ENCODE measurements at places on chromosomes 3 and 15. TPM values are rescaled to one million over a fixed set of nuclear protein-coding genes. Genes with fewer than 3 reads are reported as not detected.

- H3K36me3 ChIP-seq: no peaks in the 10 kb centered on the region
- H3K27me3 ChIP-seq: no peaks in the 10 kb centered on the region
These were observed 316.1 kb upstream of the TMCO5A start for GRCh38 chr15:37618353-37618752.

DNA sequence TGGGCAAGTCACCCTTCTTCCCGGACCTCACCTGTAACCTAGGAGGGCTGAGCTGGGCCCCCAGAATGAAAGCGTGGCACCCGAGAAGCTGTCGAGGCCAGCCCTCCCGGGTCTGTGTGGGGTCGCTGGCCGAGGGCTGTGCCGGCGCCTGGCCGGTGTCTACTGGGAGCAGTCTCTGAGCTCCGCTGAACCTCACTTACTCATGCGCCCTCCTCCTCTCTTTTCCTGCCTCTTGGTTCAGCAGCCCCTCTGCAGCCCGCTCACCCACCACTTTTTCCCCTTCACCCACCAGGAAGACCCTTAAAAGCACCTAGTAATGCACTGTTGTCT, 419 bp downstream of the HYKK start:
- H3K27me3 ChIP-seq: no peaks in the 10 kb centered on the region
- no peaks in the 10 kb centered on the region for H3K36me3 ChIP-seq
- H3K4me3 ChIP-seq: peak overlapping the region; percentile 75
- H3K27ac ChIP-seq: no peak overlapping the region
- no peak for DNase-seq
- peaks cover 23% of the 10 kb centered on the region for H3K4me1 ChIP-seq

RTP3 gene
- not detected for total RNA-seq

DNA sequence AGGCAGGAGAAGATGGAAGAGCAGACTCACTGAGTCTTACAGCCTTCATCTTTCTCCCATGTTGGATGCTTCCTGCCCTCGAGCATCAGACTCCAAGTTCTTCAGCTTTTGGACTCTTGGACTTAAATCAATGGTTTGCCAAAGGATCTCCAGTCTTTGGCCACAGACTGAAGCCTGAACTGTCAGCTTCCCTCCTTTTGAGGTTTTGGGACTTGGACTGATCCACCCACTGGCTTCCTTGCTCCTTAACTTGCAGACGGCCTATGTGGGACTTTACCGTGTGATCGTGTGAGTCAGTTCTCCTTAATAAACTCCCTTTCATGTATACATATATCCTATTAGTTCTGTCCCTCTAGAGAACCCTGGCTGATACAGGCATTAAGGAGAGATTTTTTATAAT, 62.4 kb upstream of the TNIK start:
- no peak overlapping the region for H3K4me3 ChIP-seq
- no peaks in the 10 kb centered on the region for H3K27me3 ChIP-seq
- H3K27ac ChIP-seq: no peak overlapping the region
- no peaks in the 10 kb centered on the region for H3K36me3 ChIP-seq
- DNase-seq: no peak

DNA sequence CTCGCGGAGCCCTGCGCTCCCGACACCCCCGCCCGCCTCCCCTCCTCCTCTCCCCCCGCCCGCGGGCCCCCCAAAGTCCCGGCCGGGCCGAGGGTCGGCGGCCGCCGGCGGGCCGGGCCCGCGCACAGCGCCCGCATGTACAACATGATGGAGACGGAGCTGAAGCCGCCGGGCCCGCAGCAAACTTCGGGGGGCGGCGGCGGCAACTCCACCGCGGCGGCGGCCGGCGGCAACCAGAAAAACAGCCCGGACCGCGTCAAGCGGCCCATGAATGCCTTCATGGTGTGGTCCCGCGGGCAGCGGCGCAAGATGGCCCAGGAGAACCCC, 464 bp downstream of the SOX2 start:
- no peak for DNase-seq
- H3K4me1 ChIP-seq: peaks cover 26% of the 10 kb centered on the region

GRCh38 chr15:47404877-47405276, 312.4 kb upstream of the SEMA6D start:
- no peak overlapping the region for H3K4me3 ChIP-seq
- H3K27ac ChIP-seq: no peak overlapping the region
- H3K27me3 ChIP-seq: no peaks in the 10 kb centered on the region

DPPA4 gene
- 3.6 TPM for total RNA-seq

MAPKAPK3 gene
- total RNA-seq: 16.4 TPM

C15orf62 gene
- total RNA-seq: 0.98 TPM

GRCh38 chr3:154421083-154421482, 8.9 kb downstream of the GPR149 start:
- H3K27ac ChIP-seq: no peak overlapping the region
- H3K4me3 ChIP-seq: no peak overlapping the region
- no peaks in the 10 kb centered on the region for H3K27me3 ChIP-seq
- no peaks in the 10 kb centered on the region for H3K4me1 ChIP-seq

DNA sequence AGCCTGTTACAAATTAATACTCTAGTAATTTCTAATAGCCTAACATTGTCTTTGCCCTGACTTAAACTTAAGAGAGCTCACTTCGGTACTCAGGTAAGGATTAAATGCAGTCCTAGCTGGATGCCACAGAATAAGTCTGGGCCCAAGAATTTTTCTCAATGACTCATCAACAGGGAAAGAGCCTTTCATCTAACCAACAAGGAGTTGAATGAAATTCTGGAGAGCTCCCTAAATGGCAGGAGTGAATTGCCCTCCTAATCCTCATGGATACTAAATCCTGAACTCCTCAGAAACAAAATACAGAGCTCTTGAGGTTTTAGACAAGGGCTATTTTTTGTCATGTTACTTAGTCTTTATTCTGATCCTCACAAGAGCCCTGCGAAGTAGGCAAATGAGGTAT, 159.5 kb downstream of the PLCH1 start:
- H3K4me3 ChIP-seq: no peak overlapping the region
- H3K4me1 ChIP-seq: no peaks in the 10 kb centered on the region

GRCh38 chr15:93477721-93478120, 388.7 kb upstream of the RGMA start:
- no peaks in the 10 kb centered on the region for H3K4me1 ChIP-seq
- no peak overlapping the region for H3K27ac ChIP-seq
- no peaks in the 10 kb centered on the region for H3K36me3 ChIP-seq
- H3K4me3 ChIP-seq: no peak overlapping the region
- peaks cover 2% of the 10 kb centered on the region for H3K27me3 ChIP-seq

DNA sequence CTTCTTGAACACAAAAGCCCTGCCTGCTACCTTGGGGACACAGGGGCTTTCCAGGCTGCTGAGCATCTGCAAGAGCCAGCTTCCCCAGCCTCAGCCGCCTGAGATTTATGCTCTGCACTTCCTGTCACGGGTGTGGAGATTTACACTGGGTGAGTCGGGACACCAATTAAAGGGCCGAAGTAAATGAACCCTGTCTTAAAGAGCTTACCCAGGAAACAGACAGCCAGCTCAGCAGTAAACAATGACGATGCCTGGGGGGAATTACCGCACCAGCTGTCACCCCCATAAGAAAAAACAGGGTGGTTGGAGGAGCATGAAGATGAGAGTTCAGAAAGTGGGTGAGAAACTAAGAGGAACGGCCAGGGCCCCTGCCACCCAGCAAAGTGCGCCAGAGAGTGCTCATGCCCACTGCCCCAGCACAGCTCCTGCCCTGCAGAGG, 37.5 kb upstream of the IQSEC1 start:
- peaks cover 13% of the 10 kb centered on the region for H3K4me1 ChIP-seq
- DNase-seq: peak; percentile 70
- H3K27me3 ChIP-seq: no peaks in the 10 kb centered on the region
- H3K4me3 ChIP-seq: no peak overlapping the region
- no peaks in the 10 kb centered on the region for H3K36me3 ChIP-seq
- no peak overlapping the region for H3K27ac ChIP-seq

- no peaks in the 10 kb centered on the region for H3K36me3 ChIP-seq
- no peak overlapping the region for H3K27ac ChIP-seq
- no peaks in the 10 kb centered on the region for H3K27me3 ChIP-seq
These were observed 48.1 kb downstream of the RAP2B start for GRCh38 chr3:153210146-153210545.

- H3K4me1 ChIP-seq: peaks cover 31% of the 10 kb centered on the region
- DNase-seq: no peak
- H3K27ac ChIP-seq: no peak overlapping the region
These were observed 9.4 kb downstream of the BTLA start for GRCh38 chr3:112489674-112490479.

FOXP1 gene
- 508 TPM for total RNA-seq

- no peak for DNase-seq
- no peak overlapping the region for H3K27ac ChIP-seq
- H3K36me3 ChIP-seq: no peaks in the 10 kb centered on the region
- no peaks in the 10 kb centered on the region for H3K27me3 ChIP-seq
These were observed 86.4 kb downstream of the WDR76 start for GRCh38 chr15:43913026-43913780.

DNA sequence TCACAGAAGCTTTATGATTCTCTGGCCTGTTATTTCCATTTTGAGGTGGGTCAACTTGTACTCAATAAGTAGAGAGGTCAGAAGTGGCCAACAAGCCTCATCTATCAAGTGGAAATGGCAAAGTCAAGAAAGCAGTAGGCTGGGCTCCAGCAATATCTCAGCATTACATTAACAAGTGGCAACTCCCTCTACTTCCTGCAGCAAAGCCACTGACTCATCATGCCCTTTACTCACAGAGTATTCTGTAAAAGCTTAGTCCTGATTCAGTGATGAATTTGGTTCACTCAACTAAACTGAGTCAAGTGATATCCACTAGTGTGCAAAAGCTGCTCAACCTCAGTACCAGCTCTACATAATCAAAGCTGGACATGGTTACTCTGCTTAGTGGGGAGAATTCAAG, 954.6 kb downstream of the EPHA3 start:
- no peaks in the 10 kb centered on the region for H3K4me1 ChIP-seq
- H3K27me3 ChIP-seq: no peaks in the 10 kb centered on the region
- no peaks in the 10 kb centered on the region for H3K36me3 ChIP-seq
- H3K27ac ChIP-seq: no peak overlapping the region

GRCh38 chr3:18870074-18870640, 278.2 kb upstream of the KCNH8 start:
- H3K27me3 ChIP-seq: no peaks in the 10 kb centered on the region
- DNase-seq: no peak
- no peaks in the 10 kb centered on the region for H3K36me3 ChIP-seq
- no peak overlapping the region for H3K4me3 ChIP-seq

ZBED2 gene
- total RNA-seq: 0.11 TPM

DNA sequence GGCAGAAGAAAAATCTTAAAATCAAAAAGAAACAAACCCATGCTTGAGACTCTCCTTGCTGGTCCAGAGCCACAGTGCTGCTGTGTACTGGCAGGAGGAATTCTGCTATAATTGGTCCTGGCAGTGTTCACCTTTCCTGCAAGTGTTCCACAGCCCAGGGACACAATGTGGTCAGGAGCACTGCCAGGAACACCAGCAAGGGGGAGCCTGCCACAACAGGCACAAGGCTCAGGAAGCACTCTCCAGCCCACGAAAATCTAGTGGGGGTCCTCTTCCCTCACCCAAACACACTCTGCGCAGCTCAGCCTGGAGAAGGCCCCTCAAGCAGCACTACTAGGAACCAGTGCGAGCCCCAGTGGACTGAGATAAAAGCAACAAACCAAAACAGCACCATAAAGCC, 92.9 kb downstream of the UBE3A start:
- H3K27me3 ChIP-seq: no peaks in the 10 kb centered on the region
- no peaks in the 10 kb centered on the region for H3K4me1 ChIP-seq
- DNase-seq: no peak

RTP4 gene
- 1.5 TPM for total RNA-seq

PLSCR2 gene
- total RNA-seq: not detected

DNA sequence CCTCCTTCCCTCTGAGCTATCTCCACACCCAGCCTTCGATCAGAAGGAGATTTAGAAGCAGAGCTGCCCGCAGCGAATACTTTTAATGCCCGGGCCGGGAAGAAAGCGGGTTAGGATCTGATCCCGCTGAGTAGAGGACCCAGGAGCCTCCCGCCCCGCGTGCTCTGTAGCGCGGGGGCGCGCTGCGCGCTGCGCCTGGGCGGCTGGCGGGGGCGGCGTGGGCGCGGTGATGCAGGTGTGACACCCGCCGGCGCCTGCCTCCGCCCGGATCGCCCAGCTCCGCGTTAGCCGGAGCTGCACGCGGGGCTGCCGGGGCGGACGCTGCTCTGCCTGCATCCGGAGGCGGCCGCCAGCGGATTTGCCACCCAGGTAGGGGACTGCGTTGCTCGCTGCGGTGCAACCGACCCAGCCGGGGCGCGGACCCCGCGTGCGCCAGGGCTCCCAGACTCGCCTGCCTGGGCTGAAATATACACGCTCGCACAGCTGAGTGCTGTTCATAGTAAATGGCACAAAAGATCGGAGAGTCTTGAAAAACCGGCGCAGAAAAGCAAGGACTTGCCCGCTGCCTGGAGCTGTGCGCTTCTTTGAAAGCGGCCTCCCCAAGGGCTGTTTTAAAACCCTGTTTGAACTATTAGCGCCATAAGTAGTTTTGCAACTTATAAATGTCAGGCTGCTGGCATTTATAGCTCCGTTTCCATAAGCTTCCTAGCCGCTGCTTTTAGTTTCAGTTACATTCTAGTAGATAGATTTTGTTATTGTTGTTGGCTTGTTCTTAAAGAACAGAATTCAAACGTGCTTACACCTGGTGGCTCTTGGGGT, at the start of gene SV2B:
Gene SV2B, plus strand, starts transcription at position 263 of the 819 bp plus-strand sequence. CDS start 126,007 bp downstream, outside the sequence.
- no peaks in the 10 kb centered on the region for H3K36me3 ChIP-seq
- peak within 1 kb of the TSS; percentile 53 for H3K4me3 ChIP-seq
- peak; percentile 19 for DNase-seq
- peaks cover 57% of the 10 kb centered on the region for H3K27me3 ChIP-seq

- H3K4me3 ChIP-seq: no peak overlapping the region
- H3K36me3 ChIP-seq: no peaks in the 10 kb centered on the region
- no peaks in the 10 kb centered on the region for H3K4me1 ChIP-seq
- no peak overlapping the region for H3K27ac ChIP-seq
These were observed 10.3 kb upstream of the IL12A start for GRCh38 chr3:159978353-159978752.

- H3K36me3 ChIP-seq: no peaks in the 10 kb centered on the region
- peak overlapping the region; percentile 92 for H3K4me3 ChIP-seq
- H3K27ac ChIP-seq: peak overlapping the region; percentile 84
- DNase-seq: peak; percentile 80
- H3K27me3 ChIP-seq: no peaks in the 10 kb centered on the region
These were observed 591 bp upstream of the SLC25A20 start for GRCh38 chr3:48899273-48899672.

DNA sequence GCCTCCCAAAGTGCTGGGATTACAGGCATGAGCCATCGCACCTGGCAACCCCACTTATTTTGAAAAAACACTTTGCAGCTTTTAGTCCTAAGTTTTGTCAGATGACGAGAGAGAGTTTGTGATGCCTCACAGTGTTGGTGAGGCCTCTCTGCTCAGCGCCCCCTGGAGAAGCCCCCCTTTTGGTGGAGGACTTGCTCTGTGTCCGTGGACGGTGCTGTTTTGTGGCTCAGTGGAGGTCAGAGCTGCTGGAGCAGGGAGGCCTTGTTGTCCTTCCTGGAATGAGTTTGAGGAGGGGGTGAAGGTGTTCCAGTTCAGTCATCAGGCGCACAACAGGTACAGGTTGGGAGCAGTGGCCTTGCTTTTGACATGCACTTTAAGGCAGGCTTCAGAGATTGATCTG, 58.0 kb downstream of the PGPEP1L start:
- H3K4me3 ChIP-seq: no peak overlapping the region
- H3K36me3 ChIP-seq: peaks cover 24% of the 10 kb centered on the region
- peaks cover 11% of the 10 kb centered on the region for H3K4me1 ChIP-seq
- no peaks in the 10 kb centered on the region for H3K27me3 ChIP-seq
